ENCODE measurements at places on chromosomes 3 and 15.

GRCh38 chr3:159904455-159904854 is 84.2 kb upstream of the IL12A start:
- DNase-seq = no peak

DNA sequence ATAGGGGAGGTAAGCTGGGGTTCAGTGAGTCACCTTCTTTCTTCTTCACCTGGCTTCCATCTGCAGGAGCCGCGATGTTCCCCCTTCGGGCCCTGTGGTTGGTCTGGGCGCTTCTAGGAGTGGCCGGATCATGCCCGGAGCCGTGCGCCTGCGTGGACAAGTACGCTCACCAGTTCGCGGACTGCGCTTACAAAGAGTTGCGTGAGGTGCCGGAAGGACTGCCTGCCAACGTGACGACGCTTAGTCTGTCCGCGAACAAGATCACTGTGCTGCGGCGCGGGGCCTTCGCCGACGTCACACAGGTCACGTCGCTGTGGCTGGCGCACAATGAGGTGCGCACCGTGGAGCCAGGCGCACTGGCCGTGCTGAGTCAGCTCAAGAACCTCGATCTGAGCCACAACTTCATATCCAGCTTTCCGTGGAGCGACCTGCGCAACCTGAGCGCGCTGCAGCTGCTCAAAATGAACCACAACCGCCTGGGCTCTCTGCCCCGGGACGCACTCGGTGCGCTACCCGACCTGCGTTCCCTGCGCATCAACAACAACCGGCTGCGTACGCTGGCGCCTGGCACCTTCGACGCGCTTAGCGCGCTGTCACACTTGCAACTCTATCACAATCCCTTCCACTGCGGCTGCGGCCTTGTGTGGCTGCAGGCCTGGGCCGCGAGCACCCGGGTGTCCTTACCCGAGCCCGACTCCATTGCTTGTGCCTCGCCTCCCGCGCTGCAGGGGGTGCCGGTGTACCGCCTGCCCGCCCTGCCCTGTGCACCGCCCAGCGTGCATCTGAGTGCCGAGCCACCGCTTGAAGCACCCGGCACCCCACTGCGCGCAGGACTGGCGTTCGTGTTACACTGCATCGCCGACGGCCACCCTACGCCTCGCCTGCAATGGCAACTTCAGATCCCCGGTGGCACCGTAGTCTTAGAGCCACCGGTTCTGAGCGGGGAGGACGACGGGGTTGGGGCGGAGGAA is 2.6 kb downstream of the ISLR2 start:
- DNase-seq = no peak

- peak; percentile 59 for DNase-seq
Observed at GRCh38 chr15:77569729-77570125, 63.0 kb downstream of the LINGO1 start.

DNA sequence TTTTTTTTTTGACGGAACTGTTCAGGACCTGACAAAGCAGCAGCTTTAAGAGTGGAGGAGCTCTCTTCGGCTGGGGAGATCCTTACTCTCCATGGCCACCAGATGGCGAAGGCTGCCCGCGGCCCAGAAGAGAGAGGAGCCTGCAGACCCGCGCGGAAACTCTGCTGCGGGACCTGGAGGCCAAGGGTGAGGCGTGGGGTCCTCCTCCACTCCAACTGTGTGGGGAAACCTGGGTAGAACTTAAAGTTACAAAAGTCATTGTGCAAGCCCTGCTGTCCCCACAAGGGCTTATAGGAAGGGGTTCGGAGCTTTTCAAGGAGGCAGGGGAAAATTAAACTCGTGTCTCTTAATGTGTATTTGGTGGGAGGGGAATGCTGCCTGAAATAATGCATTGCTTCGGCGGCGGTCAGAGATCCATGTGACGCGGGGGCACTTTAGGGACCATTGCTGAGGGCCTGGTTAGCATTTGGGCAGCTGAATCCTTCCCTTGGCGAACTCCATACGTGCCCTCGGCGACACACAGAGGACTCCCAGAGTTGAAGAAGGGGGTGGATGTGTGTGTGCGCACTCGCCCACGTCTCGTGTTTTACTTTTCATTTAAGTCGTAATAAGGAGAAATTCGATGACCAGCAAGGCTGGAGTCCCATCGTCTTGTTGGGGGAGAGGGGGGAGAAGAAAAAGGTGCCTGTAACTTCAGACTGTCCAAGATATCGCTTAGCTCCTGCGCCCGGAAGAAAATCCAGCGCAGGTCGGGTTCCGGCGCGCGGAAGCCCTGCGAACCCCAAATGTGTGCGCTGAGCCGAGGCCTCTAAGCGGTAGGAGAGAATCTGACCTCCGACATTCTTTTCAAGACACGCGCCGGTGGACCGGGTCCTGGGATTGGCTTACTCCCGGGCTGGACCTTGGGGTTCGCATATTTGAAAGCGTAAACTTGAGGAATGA is 9.7 kb downstream of the EOMES start:
- no peak for DNase-seq

GRCh38 chr3:144324076-144324475 is 352.5 kb downstream of the DIPK2A start:
- DNase-seq = no peak

GRCh38 chr15:42153874-42154211 is 2.6 kb downstream of the PLA2G4F start:
- DNase-seq = no peak

- peak; percentile 13 for DNase-seq
Observed at GRCh38 chr15:48112242-48112641, 8.5 kb upstream of the SLC24A5 start.

- no peak for DNase-seq
Observed at GRCh38 chr3:28726840-28727239, 378.2 kb upstream of the AZI2 start.

DNA sequence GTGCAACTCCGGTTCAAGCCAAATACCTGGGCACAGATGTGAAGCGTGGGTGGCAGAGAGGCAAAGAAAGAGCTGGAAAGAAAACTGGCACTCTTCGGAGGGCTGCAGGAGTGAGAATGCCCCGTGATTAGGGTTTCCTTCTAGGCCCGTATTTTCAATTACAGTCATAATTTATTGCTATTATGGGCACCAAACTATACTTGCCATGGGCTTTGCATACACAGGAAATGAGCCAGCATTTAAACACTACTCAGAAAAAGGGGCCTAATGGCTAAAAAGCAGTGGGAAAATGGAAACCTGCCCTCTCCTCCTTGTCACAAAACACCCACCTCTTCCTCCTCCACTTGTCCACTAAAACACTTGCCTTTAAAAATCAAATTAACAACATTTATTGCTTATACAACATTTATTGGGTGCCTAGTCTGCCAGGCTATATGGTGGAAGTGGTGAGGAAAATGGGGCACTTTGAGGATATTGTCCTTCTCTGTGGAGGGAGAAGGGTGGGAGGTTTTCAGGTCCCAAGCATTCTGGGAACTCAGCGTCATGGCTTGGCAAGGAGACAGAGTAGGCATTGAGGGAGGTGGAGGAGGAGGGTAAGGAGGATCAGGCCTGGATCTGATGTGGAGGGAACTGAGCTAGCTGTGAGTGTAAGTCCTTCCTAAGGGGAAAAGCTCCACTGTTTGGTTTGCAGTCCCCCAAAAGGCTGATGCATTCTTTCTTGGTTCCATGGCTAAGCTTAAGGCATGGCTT is 160.9 kb downstream of the SLCO3A1 start:
- DNase-seq = no peak

DNA sequence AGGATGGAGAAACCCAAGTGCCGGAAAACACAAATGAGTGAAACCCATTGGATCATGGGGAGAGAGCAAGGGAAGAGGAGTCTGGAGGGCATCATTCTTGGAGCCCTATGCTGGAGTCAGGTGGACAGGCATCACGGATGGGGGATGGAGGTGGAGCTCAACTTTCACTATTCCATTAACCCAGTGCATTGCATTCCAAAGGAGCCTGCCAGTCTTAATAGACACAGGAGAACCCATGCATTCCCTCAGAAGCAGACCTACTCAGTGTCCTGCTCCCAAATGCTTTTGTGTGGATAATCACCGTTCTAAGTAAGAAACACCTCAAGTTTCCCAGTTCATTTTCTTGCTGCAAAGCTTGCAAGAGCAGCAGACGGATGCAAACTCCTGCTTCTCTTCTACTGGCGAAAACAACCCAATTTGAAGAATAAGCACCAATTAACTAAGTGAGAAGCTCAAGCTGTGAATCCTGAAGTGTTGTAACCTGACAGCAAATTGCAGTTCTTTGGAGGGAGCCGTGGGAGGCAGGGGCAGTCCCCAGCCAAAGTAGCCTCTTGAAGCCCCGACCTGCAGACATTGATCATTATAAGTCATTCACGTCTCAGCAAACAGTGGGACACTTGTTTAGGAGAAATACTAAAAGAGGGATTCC is 25.3 kb downstream of the SEMA5B start:
- no peak for DNase-seq

DNA sequence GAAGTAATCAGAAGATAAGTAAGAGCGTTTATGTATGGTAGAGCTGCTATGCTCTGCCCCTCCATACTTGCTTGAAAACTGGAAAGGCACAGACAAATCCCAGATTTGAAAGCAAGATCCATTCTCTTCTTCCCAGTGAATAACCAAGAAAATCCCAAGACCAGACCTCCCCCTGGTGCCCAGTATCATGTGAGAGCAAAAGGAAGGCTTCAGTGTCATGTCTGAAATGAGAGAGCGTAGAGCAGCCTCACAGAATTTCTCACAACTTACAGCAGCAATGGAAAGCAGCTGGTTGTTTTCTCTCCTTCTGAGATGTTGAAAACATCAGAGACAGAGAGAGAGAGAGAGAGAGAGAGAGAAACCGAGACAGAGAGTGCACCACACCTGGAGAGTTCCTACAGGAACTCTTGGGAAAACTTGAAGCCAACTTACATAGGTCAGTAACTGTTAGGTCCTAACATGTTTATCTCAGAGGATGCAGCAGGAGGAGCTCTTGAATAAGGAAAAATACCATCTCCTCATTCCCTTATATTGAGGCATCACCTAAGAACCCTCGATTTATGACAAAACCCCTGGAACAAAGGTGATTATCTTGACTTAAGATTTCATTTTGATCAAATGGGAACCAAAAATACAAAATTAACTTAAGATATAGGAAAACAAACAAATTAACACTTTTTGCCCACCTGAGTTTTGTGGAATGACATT is 273.3 kb downstream of the NSUN3 start:
- peak; percentile 16 for DNase-seq
